ENCODE measurements at places on chromosomes 3 and 15.

GRCh38 chr15:57340682-57341259 is 35.5 kb upstream of the CGNL1 start:
- peak; percentile 63 for DNase-seq

- DNase-seq: peak; percentile 60
These were observed 27.0 kb upstream of the RPL32 start for GRCh38 chr3:12868039-12869034.

- DNase-seq: no peak
These were observed 75.1 kb downstream of the LDHAL6B start for GRCh38 chr15:59281699-59282098.

DNA sequence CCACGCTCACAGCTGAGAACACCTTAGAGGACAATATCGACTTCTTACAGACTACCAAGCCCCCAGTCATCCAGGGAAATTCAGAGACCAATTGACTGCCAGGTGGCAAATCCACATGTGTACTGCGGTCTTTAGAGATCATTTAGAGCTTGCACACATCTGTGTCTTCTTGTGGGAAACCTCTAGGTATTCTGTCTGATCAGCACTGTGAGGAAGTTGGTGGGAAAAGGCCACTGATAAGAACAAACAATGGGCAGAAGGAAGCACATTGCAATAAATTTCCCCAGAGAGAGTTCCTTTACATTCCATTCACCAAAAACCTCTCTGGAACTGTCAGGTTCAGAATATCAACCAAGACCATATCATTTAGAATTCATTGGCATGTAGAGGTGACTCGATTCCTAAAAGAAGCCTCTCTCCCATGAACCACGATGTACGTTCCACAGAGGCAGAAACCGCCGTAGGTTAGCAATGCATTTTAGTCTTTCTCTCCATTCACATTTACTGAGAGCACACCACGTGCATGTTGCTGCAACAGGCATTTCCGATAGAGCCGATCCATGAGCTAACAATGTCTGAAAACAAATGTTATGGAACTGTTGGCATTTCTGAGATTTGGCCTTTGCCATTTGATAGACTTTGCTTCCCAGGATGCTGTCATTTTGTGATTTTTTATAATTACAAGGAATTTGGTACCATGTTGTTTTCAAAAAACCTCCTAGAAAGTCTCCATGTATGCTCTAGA is 287.3 kb upstream of the TPRG1 start:
- no peak for DNase-seq

DNA sequence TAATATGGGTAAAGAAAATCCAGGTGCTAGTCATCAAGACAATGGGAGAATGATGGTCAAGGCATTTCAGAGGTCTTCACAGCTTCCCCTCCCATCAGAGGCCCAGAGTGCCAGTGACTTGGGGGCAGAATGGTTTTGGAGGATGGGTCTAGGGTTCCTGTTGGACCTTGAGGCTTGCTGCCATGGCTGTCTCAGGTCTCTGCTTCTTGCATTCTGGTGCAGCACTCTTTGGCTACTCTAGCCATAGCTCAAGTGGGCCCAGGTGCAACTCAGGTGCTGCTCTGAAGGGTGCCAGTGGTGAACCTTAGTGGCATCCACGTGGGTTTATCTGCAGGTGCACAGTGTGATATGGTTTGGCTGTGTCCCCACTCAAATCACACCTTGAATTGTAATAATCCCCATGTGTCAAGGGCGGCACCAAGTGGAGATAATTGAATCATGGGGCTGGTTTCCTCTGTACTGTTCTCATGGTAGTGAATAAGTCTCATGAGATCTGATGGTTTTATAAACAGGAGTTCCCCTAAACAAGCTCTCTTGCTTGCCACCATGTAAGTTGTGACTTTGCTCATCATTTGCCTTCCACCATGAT is 48.5 kb upstream of the PEX5L start:
- no peak for DNase-seq

DNA sequence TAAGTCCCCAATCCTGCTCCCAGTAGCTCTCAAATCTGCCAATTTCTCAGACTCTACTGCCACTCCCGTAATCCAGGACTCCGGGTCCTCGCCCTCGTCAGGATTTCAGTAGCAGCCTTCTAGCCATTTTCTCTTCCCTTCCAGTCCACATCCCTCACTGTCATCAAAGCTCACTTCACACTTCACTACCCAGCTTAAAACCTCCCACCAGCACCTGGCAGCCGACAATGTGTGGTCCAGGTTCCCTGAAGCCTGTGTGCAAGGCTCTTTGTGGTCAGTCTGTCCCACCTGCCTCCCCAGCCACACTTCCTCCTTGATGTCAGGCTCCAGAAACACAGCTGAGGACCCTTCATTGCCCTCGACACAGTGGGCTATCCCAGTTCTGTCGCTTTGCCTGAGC is 304.5 kb upstream of the ROPN1 start:
- DNase-seq: no peak

GRCh38 chr3:182746959-182747358 is 46.3 kb upstream of the ATP11B start:
- DNase-seq: no peak

DNA sequence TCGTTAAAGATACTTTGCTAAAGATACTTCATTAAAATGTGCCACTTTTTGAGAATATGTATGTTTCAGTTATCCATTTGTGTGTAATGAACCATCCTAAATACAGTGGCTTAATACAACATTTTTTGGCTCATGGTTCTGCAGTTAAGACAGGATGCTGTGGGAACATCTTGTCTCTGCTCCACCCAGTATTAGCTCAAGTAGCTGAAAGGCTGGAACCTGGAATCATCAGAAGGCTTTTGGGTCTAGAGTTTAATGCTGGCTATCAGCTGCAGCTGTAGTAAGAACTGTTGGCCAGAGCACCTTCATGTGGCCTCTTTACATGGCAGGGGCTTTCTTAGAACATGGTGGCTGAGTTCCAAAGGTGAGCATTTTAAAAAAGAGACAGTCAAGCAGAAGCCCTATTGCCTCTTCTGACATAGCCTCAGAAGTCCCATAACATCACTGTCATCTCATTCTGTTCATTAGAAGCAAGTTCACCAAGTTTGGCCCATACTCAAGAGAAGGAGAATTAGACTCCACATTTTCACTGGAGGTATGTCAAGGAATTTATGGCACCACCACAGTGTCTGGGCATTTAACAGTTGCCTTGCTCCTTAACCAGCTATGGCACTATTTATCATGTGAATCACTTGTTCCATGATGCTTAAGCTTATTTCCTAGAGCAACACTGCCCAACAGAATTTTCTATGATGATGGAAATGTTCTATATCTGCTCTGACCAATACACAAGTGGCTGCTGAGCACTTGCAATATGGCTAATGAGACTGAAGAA is 70.4 kb upstream of the PDZRN3 start:
- DNase-seq: no peak

GRCh38 chr3:172365028-172365567 is 83.2 kb downstream of the GHSR start:
- no peak for DNase-seq

GRCh38 chr3:121750087-121750415 is 510 bp upstream of the GOLGB1 start:
- DNase-seq: no peak

GRCh38 chr3:81013360-81013759 is 748.1 kb downstream of the GBE1 start:
- no peak for DNase-seq

DNA sequence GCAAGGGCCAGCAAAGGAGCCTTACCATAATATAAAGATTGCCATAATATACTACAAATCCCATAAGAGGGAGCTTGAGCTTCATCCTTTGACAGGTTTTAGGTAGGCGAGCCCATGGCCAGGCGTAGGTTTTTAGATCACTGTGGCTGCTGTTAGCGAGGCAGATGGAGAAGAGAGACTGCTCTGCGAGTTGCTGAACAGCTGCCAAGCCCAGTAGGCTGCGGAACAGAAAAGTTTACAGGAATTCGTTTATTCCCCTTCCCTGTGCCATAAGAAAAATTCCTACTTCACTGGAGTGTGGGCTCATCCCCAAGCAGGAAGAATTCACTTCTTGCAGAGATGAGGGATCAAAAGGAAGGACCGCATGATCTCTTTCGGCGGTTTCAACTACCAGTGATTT is 30.5 kb downstream of the TMED3 start:
- DNase-seq: no peak

DNA sequence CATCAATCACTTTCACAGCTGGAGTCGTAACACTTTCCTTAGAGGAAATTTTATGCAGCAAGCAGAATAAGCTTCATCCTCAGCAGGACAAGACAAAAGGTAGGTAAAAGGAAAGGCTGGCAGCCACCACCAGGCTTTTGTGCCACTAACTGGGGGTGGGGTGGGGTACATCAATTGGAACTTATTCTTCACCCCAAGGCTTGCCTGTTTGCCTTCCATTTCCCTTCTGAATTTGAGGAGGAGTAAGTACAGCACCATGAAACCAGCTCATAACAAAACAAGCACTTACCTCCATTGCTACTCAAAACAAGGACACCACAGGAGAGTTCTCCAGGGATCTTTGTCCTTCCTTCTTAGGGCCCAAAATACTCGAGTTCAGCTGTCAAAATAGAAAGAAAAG is 296.8 kb downstream of the ARRDC4 start:
- DNase-seq: no peak

GRCh38 chr3:172148241-172148640 is 108.9 kb downstream of the FNDC3B start:
- peak; percentile 57 for DNase-seq

GRCh38 chr3:3708769-3709115 is 90.5 kb upstream of the LRRN1 start:
- no peak for DNase-seq

DNA sequence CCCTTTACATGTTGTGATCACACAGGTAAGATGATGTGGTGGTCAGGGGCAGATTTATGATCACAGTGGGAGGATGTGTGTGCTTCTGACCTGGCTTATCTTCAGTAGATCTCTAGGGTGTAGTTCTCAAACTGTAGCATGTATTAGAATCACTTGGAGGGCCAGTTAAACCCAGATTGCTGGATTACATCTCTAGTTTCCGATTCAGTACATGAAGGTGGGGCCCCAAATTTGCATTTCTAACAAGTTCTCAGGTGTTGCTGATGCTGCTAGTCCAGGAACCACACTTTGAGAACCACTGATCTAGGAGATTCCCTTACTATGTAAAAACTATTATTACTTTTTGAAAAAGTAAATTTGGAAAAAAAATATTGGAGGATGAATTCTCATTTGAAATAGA is 199.3 kb upstream of the GOLIM4 start:
- no peak for DNase-seq

DNA sequence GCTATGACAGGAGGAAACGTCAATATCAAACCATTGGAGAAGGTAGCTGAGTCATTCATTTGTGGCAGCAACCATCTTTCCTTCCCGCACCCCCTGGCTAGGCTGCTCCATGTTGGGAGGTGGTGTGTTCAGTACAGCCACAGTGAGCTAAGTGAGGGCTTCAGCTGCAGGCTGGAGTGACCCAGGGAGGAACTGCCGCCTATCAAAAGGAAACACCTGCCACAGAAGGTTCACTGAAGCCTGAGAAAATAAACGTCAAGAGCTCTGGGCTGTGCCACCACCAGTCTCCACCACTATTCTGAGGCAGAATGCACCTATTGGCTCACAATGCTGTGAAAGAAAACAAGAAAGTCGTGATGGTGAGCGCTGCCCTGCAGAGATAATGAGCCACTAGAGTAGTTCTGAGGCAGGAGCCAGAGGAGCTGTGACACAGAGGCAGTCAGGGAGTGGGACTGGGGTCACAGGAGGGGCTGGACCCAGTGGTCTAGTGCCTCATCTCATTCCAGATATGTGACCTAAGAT is 34.8 kb upstream of the CD47 start:
- DNase-seq: no peak

DNA sequence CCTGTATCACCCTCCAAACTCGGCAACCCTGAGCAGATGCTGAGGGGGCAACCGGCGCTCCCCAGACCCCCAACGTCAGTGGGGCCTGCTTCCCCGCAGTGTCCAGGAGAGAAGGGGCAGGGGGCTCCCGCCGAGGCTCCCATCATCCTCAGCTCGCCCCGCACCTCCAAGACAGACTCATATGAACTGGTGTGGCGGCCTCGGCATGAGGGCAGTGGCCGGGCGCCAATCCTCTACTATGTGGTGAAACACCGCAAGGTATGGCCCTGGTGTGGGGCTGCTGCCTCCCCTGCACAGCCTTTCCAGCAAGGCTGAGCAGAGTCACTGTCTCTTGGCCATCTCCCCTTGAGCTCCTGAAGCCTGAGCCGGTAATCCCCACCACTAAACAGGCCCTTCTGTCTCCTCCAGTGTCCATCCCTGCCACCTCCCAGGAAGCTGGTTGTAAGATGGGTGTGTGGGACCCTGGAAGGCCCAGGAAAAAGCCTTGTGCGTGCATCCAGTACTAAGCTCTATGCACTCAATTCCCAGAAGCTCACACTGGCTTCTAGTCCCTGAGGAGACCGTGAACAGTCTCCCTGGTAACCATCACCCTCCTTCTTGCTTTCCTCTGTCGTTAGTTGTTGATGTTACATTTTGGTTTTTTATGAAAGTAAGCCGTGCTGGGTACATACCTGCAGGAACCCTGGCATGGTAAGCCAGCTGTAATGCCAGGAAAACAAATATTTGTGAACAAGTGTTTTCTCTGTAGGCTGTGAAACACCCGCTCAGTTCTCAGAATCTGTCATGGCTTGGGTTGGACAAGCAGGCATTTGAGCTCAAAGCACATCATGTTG is 63.3 kb downstream of the BOC start:
- DNase-seq: no peak
